Inflammatory macrophage (primary cell): ENCODE measurements at places on chromosomes 4 and X.

DNA sequence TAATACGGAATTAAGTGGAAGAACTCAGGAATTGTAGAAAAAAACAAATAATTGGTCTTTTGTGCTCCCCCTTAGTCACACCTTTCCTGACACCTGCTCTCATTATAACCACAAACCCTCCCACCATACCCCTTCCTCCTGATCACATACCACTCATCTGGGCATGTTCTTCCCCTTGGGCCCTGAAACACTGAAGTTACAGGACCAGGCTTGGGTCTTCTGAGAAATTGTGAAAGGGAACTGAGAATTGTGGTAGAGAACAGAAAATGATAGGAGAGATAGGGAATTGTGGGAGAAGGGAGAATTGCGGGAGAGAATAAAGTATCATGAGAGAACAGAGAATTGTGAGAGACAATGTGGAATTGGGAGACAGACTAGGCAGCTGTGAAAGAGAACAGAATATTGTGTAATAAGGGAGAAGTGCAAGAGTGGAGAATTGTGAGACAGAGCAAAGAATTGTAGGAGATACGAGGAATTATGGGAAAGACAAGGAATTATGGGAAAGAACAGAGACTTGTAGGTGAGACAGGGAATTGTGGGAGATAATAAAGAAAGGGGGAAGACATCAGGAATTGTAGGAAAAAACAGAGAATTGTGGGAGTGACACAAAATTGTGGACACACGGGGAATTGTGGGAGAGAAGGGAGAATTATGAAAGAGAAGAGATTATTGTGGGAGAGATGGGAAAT lies 2.7 kb upstream of the HCCS start:
- no peak for DNase-seq

DNA sequence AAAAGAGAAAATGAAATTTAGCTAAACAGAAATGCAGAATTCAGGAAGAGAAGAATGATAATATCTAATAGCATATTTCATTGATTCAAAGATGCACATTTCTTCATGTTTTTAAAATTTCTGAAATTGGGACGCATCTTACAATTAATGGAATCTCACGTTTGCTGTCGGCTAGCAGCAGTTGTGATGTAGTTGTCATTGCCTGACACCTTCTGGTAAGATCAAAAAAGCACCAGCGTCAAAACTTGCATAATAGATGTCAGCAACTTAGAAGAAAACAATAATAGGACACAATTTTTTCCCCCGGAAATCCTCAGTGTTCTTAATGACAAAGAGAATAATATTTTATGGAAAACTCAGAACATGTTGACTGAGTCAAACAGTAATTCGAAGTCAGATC lies 29.8 kb upstream of the SLC7A3 start:
- DNase-seq = no peak

DNA sequence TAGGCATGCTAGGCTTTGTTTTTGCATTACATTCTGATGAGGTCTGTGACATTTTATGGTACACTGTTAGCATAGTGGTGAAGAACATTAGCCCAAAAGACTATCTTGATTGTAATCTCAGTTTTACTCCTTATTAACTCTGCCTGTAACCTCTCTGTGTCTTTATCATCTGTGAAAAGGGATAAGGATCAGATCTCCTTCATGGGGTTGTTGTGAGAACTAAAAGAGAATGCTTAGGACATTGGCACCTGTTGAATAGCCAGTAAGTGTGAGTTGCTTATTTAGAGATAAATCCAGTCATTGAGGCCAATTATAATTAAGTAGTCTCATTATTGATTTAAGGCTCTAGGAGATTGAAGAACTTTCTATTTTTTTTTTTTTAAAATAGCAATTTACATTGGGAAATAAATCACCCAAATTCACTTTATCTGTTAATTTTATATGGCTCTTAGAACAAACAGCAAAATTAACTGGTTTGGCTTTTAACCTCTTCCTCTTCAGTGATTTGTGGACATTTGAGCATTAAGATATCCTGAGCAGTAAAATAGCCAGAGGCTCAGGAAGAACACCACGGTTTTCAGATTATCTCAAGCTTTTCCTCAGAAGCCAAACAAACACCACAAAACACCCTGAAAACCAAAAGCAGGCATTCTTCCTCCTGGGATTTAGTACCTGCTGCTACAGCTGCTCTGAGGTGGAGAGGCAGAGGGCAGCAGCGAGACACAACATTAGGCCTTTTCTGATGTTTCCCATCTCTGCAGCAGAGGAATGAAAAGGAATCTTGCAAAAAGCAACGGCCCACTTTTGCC lies 192.9 kb downstream of the ARHGAP10 start:
- DNase-seq = peak; percentile 5

GRCh38 chr4:183286590-183287308 lies 33.3 kb downstream of the CLDN22 start:
- no peak for DNase-seq

- DNase-seq = no peak
Observed at GRCh38 chr4:3613967-3614730, 81.9 kb upstream of the LRPAP1 start.

GRCh38 chrX:39212456-39212855 lies 411.2 kb downstream of the MID1IP1 start:
- no peak for DNase-seq

- DNase-seq = no peak
Observed at GRCh38 chr4:151530783-151531182, 121.8 kb downstream of the FHIP1A start.

GRCh38 chr4:13539619-13540445 lies 4.5 kb downstream of the NKX3-2 start:
- DNase-seq = no peak

DNA sequence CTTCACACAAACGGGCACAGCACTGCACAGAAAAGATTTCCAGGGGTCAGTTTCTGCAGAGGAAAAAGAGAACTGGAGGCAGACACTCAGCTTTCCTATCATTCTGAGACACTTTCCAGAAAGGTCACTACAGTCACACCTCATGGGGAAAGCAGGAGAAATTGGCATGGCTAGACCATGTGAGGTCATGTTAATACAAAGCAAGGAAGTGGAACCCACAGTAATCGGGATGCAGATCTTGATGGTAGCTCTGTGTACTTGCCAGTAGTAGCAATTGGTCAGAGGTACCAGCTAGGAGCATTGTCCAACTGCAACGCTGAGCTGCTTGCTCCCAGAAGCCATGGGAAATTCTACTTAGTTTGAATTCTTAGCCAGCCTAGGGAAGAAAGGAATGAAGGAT lies 255.3 kb upstream of the PCDH10 start:
- no peak for DNase-seq

DNA sequence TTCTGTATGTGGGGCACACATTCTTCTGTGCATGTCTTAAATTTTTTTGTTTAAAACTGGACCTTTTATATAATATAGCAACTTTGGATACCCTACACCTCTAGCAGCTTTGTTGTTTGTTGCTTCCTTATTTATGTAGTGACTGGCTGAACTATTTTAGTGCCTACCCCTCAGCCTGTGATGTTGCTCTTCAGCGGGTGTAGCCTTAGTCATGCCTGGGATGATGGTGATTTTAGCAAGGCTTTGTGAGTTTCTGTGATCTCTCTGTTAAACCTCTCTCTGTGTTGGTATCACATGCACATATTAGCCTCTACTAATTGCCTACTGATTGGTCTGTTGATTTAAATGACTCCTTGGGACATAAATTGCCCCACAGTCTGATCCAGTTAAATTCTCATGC lies 22.8 kb downstream of the USP9X start:
- DNase-seq = peak; percentile 20

GRCh38 chr4:15925830-15926229 lies 12.7 kb downstream of the FGFBP1 start:
- no peak for DNase-seq

GRCh38 chrX:24696294-24696693 lies 2.6 kb downstream of the POLA1 start:
- no peak for DNase-seq

DNA sequence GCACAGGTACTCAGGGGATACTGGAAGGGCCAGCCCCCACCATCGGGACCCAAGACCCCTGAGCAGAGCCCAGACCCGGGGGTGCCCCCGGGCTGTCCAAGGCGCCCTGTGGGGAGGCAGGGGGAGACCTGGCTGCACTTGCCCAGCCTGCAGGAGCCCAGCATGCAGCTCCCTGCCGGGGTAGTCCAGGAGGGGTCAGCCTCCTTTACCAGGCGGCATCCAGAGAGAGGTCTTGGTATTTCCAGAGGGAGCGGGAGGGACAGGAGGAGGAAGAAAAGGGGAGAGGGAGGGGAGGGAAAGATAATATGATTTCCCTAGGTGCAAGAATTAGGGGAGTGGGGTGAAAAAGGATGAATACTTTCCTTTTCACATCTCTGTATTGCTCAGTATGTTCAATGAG lies 97.5 kb downstream of the ABLIM2 start:
- DNase-seq = no peak

DNA sequence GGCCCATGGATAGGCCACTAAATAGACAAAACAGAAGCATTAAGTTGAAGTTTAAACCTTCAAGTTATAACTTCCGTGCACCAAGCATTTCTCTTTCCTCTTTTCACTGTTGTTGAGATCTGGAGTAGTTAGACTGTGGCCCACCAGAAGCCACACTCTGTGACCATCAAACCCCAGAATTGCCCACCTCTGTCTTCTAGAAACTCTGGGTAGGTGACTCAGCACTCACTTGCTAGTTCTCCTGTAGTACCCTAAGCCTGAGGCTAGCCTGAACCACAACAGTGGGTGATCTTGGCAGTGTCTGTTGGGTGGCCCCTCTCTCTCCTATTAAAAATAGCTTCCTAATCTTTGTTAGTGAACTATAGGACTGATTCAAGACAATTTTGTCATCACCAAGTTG lies 24.6 kb upstream of the CD40LG start:
- no peak for DNase-seq

DNA sequence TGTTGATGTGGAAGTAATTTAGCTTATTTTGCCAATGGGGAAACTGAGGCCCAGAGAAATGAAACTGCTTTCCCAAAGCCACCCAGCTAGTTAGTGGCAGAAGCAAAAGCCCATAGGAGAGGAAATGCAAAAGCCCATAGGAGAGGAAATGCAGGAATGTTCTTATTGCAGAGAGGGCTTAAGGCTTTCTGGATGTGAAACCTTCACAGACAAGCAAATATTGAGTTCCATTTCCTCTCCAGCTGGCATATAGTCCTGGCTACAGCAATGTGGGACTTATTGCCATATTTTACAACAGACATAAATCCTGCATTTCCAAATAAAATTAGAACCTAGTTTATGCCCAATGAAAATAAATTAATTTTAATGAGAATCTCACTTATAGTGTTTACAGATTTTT lies 69.7 kb downstream of the TMEM154 start:
- no peak for DNase-seq

GRCh38 chrX:133645977-133646718 lies 230.9 kb upstream of the GPC4 start:
- DNase-seq = peak; percentile 73

- no peak for DNase-seq
Observed at GRCh38 chrX:96579252-96579651, 105.4 kb upstream of the DIAPH2 start.

GRCh38 chrX:47156611-47157520 lies 11.8 kb downstream of the RBM10 start:
- no peak for DNase-seq

GRCh38 chrX:150450519-150451177 lies 87.5 kb downstream of the MAMLD1 start:
- no peak for DNase-seq

DNA sequence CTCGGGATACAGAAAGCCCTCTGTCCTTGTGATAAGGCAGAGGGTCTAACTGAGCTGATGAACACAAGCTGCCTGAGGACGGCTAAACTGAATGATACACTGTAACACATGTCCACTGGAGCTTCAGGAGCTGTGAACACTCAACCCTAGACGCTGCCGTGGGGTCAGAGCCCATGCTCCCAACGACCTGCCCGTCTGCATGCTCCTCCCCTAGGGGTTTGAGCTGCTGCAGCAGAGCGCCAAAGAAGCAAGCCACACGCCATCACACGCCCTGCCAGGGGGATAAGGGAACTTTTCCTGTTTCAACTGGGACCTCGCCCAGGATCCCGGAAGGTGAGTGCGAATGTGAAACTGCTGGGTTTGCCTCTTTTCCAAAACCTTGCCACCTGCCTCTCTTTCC lies 361.8 kb downstream of the FAT4 start:
- no peak for DNase-seq

DNA sequence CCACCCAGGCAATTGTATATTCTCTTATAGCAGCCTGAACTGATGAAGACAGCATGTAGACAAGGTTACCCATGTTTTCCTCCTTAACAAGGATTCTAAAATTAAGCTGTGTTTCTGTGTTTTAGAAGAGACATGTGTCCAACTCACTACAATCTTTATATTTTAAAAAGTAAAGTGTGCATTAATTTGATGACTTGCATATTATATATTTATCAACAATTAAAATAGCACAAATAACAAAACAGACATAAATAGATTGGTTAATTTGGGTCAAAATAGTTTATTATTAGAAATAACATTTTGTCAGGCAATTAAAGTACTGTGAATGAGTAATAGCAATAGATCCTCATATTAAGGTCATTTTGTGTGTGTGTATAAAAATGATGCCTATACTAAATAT lies 357.1 kb downstream of the PDGFC start:
- no peak for DNase-seq

DNA sequence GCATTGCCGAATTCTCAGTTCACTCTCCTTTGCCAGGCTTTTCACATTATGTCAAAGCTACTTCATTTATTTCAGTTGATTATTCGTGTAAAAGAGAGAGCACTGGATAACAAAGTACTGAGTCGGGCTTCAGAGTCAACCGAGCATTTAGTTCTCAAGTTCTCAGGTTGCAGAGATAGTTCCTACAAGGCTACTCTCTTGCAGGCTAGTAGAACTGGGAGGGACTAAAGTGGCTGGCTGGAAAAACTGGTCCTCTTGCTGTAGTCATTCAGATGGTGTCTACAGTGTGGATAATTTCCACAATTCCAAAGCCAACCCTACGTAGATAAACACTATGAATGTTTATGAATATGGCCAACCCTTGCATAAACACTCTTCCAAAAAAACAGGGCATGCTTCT lies 4.6 kb upstream of the CCNG2 start:
- no peak for DNase-seq

- DNase-seq = no peak
Observed at GRCh38 chr4:10118048-10119004, 1.7 kb upstream of the WDR1 start.

GRCh38 chr4:102196221-102196620 lies 149.1 kb downstream of the SLC39A8 start:
- no peak for DNase-seq

DNA sequence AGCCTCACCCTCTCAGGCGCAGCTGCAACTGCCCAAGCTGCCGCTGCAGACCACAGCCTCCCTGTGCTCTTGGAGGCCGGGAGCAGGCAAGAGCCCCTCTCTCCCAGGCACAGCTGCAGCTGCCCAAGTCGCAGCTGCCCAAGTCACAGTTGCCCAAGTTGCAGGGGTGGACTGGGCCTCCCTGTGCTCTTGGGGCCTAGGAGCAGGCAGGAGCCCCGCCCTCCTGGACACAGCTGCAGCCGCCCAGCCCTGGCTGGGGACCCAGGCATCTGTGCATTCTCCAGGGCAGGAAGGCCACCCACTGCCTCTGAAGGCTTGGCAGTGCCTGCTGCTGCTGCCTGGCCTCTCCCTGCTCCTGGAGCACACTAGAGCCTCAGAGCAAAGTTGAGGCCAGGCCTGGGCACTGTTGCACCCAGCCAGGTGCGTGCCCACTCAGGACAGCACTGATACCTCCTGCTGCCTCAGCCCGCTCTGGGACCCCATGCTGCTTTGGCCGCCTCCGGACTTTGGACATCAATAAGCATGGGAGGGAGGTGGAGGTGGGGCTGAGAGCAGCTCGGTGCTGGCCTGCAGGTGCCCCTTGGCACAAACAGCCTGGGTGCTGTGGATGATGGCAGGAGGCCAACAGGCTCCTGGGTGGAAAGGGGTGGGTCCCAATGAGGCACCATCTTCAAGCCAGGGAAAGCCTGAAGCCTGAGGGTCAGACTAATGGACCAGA lies 247.5 kb downstream of the PDGFC start:
- DNase-seq = no peak
